Kidney capillary endothelial cell (primary cell): ENCODE measurements at places on chromosomes 12 and 14.

- DNase-seq = no peak
Observed at GRCh38 chr14:22410497-22410896, 178.5 kb downstream of the DAD1 start.

GRCh38 chr14:95260537-95261361 is 59.0 kb downstream of the CLMN start:
- peak; percentile 71 for DNase-seq

GRCh38 chr12:4858386-4858785 is 51.3 kb upstream of the KCNA1 start:
- DNase-seq = no peak

- peak; percentile 22 for DNase-seq
Observed at GRCh38 chr12:51692016-51692415, 101.0 kb downstream of the SCN8A start.

- no peak for DNase-seq
Observed at GRCh38 chr12:10750385-10750727, 27.2 kb upstream of the YBX3 start.

DNA sequence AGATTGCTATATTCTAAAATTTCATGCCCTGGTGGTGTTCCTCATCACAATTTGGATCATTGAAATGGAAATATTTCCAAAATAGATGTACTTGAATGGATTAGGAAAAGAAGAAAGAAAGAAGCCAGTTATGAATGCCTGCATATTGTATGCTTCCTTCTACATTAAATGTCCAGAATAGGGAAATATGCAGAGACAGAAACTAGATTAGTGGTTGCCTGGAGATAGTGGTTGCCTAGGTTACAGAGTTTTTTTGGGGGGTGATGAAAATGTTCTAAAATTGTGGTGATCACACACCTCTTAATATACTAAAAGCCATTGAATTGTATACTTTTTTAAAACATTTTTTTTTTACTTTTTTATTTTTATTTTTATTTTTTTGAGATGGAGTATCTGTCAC is 18.0 kb downstream of the TUBA1A start:
- DNase-seq = no peak

DNA sequence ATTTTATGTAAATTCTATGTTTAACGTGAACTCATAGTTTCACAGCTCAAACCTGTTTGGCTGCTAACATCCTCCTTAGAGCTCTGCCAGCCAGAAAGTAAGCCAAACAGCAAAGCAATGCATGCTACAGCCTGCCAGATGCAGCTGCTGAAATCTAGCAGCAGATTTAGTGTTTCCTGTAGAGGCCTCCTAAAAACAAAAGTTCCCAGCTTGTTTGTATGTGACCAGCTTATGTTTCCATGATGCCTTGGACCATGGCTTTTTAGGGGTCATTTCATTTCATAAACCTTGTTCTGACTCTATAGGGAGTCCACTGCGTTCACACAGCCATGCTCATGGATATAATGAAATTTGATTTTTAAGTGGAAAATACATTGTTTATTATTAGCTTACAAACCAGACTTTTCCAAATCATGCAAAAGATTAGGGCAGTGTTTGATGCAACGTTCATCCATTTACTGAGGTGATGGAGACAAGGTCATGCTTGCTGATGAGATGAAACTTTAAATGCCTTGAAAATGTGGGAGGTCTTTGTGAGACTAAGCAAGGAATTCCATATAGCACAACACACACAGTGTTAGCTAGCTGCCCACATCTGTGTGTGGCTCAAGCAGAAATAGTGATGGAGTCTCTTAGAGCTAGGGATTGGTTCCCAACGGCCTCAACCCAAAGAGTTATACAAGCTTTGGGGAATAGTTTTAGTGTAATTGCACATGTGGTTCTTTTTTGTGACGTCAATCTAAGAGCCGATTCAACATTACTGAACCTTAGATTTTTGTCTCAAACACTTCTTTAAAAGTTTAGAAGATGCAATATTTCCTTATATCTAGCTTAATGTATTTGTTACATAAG is 157.5 kb upstream of the LRIG3 start:
- DNase-seq = no peak

DNA sequence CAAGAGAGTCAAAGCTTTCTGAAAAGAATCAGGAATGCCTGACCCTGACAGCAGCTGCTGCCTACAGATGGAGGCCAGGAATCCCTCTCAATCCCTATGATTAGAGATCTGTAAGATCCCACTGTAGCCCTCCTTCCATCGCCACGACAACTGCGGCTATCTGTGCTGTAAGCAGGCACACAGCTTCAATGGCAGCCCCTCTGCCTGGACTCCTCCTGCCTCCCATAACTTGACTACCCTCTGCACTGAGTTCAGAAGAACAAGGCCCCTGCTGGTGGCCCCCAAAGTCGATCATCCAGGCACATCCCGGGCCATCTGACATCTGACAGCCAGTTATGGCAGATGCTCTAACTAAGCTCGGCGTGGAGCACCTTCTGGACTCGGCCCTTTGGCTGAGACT is 2.9 kb downstream of the CLMN start:
- no peak for DNase-seq

DNA sequence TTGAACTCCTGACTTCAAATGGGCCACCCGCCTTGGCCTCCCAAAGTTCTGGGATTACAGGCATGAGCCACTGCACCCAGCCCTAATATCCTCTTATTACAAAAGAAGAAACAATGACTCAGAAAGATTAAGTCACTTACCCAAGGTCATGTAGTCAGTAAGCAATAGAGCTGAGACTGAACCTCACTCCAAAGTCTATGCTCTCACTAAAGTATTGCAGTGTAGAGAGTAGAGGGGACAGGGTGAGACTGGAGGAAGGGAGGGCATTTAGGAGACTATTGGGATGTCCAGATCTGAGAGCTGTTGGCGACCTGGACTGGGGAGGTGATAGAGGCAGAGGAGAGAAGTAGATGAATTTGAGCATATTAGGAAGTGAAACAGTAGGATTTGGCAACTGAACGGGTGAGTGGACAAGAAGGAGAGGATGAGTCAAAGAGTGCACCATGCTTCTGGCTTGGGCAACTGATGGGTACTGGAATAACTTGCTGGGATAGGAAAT is 11.8 kb downstream of the P2RX7 start:
- DNase-seq = peak; percentile 23

- no peak for DNase-seq
Observed at GRCh38 chr12:7128681-7129286, at the start of gene RBP5. Gene RBP5 (minus strand): TSS chr12:7128889. CDS start chr12:7128775, 114 bp downstream.

DNA sequence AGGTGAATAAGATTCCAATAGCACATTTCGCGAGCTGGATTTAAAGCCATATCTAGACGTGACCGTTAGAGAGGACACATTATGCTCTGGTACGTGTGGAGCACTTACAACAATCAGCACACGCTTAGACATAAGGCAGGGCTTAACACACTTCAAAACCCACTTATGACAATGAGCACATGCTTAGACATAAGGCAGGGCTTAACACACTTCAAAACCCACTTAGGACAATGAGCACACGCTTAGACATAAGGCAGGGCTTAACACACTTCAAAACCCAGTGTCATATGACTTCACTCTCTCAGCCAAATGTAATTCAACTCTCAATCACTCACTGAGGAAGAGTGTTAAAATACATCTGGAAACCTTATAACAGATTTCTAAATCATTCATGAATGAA is 11.2 kb upstream of the PLD4 start:
- no peak for DNase-seq

DNA sequence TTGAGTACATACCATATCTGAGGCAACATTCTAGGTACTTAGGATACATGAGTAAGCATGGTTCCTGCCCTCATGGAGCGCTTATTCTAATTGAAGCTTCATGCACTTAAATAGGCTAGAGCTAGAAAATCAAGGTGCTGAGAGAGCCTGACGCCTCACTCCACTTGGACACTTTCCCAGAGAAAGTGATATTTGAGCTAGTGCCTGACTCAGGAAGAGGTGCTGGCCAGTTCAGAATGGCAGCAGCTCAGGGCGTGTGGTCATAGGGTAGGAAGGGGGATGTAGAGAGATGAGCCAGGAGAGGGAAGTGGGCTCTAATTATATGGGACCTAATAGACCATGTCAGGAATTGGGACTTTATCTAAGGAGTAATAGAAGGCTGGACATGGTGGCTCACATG is 33.3 kb downstream of the TULP3 start:
- DNase-seq = no peak

DNA sequence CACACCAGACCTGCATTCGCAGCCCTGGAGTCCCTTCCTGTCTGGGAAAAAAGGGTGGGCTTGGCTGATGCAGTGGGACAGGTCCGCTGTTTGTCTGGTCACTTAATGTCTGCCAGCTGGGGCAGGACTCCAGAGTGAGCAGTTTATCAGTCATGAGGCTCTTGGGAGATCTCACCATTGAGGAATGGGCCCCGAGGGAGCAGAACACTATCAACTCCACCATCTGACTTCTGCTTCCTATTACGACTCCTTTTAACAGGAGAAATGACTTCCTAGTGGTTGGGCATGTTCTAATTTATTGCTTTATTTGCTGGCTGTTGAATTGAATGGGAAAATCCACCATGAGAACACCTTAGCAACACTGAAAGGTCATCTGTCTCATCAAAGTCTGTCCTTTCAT is 182.5 kb upstream of the RASSF8 start:
- DNase-seq = peak; percentile 87

GRCh38 chr12:85092814-85093370 is 56.7 kb downstream of the LRRIQ1 start:
- DNase-seq = no peak

DNA sequence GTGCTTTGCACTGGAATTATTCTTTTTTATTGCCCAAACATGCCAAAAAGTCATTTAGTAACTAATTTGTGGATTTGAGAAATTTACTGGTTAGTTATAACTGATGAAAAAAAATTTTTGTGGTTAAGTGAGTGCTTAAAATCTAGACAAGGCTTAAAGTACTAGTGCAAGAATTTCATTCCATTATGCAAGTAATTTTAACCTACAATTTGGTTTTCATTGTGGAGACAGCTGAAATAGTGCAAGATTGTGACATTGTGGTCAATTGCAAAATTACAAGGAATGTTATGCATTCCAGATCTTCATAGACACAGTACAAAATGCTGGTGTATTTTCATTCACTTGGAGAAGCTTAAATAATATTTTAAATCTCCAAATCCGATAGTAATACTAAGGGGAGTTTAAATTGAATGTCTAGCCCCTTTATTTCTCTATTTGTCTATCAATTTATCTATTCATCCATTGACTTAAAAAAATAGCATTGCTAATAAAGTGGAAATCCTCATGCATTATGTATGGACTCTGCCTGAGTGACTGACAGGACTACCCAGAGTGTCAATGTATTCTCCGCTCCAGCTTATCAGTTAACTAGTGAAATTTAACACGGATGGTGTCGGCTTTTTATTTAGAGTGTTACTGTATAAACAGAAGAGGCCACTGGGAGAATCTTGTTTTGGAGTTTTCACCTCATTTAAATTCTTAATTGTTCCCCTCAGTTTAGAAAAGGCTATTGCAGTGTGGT is 125.9 kb downstream of the ALX1 start:
- DNase-seq = no peak

DNA sequence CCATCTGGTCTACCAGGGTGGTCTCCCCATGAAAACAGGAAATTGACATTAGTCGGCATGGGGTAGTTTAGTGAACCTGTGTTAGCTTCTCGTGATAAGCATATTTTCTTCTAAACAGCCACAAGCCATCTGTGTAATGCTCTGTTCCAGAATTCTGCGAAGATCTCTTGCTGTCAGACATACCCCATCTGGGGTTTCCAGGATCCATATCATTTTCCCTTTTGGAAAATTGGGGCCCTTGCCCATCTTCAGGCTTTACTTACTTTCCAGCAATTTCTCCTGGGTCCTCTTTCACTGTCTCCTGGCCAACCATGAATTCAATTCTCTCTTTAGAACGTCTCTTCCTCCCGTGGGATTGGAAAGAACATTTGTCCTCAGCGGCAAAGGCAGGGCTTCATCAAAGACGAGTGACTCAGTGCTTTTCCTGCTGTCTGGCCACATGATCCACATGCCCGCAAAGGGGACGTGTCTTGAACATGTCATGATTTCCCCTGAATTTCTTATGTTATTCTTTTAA is 21.4 kb upstream of the NCOR2 start:
- DNase-seq = peak; percentile 91

GRCh38 chr12:27924350-27925135 is 48.0 kb downstream of the PTHLH start:
- DNase-seq = no peak

- DNase-seq = no peak
Observed at GRCh38 chr14:61570549-61571290, 124.6 kb upstream of the HIF1A start.

GRCh38 chr12:18651525-18651924 is 86.3 kb downstream of the PLCZ1 start:
- DNase-seq = no peak

DNA sequence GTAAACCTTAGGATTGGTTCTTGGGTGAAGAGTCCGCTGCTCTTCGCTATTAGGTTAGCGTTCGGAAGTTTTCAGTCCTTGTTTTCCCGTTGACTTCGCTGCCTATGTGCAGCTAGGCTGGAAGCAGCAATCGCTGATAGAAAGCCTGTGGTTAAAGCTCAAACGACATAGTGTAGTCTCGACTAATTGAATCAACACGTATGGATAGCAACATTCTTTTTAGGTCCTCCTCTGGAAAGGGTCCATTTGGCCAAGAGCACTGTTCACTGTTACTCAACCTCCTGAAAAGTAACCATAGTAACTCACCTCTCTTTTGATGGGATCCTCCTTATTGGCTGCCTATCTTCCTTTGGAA is 355.5 kb downstream of the SNAPC1 start:
- DNase-seq = no peak

DNA sequence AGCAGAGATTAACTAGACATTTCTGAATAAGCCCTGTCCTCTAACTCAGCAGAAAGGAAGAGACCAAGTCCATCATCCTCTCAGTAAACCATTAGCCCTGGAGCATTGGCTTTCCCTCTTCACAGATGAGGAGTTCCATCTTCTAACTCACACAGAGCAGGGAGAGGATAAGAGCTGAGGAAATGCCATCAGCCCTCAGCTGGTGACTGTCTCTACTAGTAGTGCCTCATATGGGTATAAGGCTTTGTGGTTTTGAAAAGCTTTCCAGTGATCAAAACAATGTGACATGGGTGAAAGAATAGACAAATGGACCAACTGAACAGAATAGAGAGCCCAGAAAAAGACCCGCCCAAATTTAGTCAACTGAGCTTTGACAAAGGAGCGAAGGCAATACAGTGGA is 197.2 kb upstream of the NUDT4 start:
- DNase-seq = no peak

- no peak for DNase-seq
Observed at GRCh38 chr14:90796329-90796728, 19.9 kb downstream of the TTC7B start.

- no peak for DNase-seq
Observed at GRCh38 chr12:44875954-44876543, at the start of gene NELL2. Gene NELL2 (minus strand): TSS chr12:44876315. CDS start chr12:44875869, 446 bp downstream.
